ENCODE measurements at places on chromosomes 6 and 20. TPM values are rescaled to one million over a fixed set of nuclear protein-coding genes. Genes with fewer than 3 reads are reported as not detected.

DNA sequence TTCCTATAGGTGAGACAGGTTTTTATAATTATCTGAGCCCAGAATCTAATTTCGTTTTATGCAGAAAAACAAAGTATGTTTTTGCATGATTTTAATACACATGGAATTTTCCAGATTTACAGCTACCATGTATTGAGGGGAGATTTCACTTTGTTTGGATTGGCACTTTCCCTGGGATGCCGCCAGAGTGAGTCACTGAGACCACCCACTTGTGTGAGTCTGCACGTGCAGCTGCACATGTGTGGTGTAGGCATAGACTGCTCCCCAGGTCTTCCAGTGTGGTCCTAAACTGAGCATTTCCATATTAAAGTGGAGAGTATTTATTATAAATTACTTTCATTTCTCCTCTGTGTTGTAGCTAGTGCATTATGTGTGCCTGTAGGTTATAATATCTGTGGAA is 186.8 kb downstream of the UBE3D start:
- H3K36me3 ChIP-seq: no peaks in the 10 kb centered on the region
- no peaks in the 10 kb centered on the region for H3K4me1 ChIP-seq
- H3K4me3 ChIP-seq: no peak overlapping the region
- DNase-seq: no peak
- no peak overlapping the region for H3K27ac ChIP-seq
- H3K27me3 ChIP-seq: no peaks in the 10 kb centered on the region

GRCh38 chr6:30889921-30890645 is 5.8 kb downstream of the DDR1 start:
- peaks cover 7% of the 10 kb centered on the region for H3K36me3 ChIP-seq
- peaks cover 16% of the 10 kb centered on the region for H3K4me1 ChIP-seq
- no peaks in the 10 kb centered on the region for H3K27me3 ChIP-seq
- no peak overlapping the region for H3K27ac ChIP-seq
- no peak overlapping the region for H3K4me3 ChIP-seq

GPX5 gene
- total RNA-seq: not detected

CASS4 gene
- total RNA-seq: 37.0 TPM

GRCh38 chr6:55379471-55379870 is 52.2 kb downstream of the GFRAL start:
- H3K4me3 ChIP-seq: no peak overlapping the region
- H3K4me1 ChIP-seq: no peaks in the 10 kb centered on the region
- DNase-seq: no peak
- H3K36me3 ChIP-seq: no peaks in the 10 kb centered on the region
- no peaks in the 10 kb centered on the region for H3K27me3 ChIP-seq

TTK gene
- 0.60 TPM for total RNA-seq

- no peaks in the 10 kb centered on the region for H3K27me3 ChIP-seq
- H3K27ac ChIP-seq: no peak overlapping the region
- no peak overlapping the region for H3K4me3 ChIP-seq
- no peak for DNase-seq
Measured at GRCh38 chr6:11681770-11682169, 96.8 kb downstream of the ADTRP start.

TRAPPC3L gene
- not detected for total RNA-seq

DNA sequence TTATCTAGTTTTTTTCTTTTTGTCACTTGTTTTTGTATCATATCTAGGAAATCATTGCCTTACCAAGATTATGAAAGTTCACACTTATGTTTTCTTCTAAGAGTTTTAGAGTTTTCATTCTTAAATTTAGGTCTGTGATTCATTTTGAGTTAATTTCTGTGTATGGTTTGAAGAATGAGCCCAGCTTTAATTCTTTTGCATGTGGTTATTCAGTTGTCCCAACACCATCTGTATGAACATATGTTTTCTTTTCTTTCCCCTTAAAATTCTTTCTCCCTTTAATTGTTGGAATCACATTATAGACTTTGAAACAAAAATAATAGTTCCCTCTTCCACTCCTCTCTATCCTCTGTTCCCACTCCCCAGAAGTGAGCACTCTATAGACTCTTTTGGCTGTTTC is 85.4 kb downstream of the SLX4IP start:
- no peaks in the 10 kb centered on the region for H3K4me1 ChIP-seq
- H3K27ac ChIP-seq: no peak overlapping the region
- no peak for DNase-seq
- H3K4me3 ChIP-seq: no peak overlapping the region

THBD gene
- total RNA-seq: 2.4 TPM

DSE gene
- total RNA-seq: 8.0 TPM
